Fibroblast of pulmonary artery (primary cell): ENCODE measurements at places on chromosomes 7 and 10.

DNA sequence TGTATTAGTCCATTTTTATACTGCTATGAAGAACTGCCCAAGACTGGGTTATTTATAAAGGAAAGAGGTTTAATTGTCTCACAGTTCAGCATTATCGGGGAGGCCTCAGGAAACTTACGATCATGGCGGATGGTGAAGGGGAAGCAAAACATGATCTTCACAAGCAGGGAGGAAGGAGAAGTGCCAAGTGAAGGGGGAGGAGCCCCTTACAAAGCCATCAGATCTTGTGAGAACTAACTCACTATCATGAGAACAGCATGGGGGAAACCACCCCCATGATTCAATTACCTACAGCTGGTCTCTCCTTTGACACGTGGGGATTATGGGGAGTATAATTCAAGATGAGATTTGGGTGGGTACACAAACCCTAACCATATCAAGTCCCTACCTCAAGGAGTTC lies 85.4 kb downstream of the JAZF1 start:
- DNase-seq: no peak

- DNase-seq: peak; percentile 80
These were observed 57.4 kb downstream of the PPP1R17 start for GRCh38 chr7:31744294-31744874.

DNA sequence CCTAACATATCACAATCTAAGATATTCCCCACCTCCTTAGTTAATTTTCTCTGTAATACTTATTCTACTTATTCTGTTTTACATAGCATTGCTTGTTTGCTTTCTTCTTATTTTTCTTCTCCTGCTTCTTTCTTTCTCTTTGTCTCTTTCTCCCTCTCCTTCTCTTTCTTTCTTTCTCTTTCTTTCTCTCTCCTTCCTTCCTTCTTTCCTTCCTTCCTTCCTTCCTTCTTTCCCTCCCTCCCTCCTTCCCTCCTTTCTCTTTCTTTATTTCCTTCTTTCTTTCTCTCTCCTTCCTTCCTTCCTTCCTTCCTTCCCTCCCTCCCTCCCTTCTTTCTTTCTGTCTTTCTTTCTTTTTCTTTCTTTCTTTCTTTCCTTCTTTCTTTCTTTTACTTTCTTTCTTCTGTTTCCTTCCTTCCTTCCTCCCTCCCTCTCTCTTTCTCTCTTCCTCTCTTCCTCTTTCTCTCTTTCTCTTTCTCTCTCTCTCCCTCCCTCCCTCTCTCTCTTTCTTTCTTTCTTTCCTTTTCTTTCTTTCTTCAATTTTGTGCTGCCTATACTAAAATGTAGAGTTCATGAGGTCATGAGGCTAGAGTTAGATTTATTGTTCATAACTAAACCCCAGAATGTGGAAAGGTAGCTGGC lies 445.4 kb downstream of the GATA3 start:
- DNase-seq: no peak

GRCh38 chr10:111281516-111281915 lies 204.7 kb downstream of the ADRA2A start:
- DNase-seq: no peak

GRCh38 chr10:34437906-34438305 lies 377.2 kb downstream of the PARD3 start:
- DNase-seq: no peak

GRCh38 chr7:94481279-94481678 lies 28.3 kb upstream of the CASD1 start:
- DNase-seq: no peak

DNA sequence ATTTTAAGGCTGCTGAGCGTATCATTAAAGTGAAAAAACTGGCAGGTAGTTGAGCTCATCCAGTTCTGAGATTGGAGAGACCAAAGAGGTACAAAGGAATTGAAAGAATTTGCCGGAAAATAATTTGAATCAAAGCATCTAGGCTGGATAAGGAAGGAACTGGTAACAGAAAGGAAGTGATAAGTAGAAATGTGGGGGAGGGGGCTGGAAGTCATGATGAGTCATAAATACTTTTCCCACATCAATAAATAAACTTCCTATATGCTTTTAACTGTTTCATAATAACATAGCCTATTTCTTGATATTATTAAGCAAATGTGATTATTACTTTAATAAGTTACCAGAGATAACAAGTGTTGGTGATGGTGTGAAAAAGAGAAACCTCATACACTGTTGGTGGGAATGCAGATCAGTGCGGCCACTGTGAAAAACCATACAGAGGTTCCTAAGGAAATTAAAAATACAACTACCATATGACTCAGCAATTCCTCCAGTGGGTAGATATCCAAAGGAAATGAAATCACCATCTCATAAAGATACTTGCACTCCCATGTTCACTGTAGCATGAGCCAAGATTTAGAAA lies 27.0 kb downstream of the ZNF438 start:
- peak; percentile 95 for DNase-seq

DNA sequence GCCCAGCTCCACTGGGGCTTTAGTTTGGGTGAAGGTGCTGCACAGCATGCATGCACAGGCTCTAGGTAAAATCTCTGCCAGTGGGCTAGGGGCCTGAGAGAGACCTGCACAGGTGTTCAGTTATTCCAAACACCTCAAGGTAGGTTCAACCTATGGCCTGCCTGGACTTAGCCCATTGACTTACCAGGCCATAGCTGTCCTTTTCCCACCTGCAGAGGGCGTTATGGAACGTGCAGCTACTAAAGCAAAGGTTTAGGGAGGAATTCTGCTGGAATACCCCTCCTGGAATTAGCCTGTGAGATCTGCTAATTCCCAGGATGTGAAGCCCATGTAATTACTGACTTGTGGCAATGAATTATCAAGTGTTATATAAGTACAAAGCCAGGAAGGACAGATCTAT lies 3.6 kb downstream of the VWC2 start:
- no peak for DNase-seq

- no peak for DNase-seq
These were observed 3.9 kb upstream of the GPRIN2 start for GRCh38 chr10:46560381-46560780.

DNA sequence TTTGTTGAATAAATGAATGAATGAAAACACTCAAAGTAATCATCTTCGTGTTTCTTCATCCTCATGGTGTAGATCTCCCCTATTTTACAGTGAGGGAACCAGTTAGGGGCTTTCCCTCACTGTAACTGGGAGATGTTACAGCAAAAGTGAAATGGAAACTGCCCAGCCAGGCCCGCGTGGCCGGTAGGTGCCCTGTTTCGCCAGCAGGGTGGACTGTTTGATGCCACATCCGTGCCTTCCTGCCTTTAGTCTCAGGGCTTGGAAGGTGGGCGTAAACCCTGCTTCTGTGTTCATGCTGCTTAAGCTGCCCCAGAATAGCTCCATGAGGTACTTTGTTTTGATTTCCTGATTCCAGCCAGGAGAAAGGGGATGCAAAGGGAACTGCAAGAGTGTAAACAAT lies 268.8 kb downstream of the PLXNA4 start:
- DNase-seq: no peak

GRCh38 chr7:25579778-25580075 lies 351.4 kb upstream of the NPVF start:
- DNase-seq: no peak

- no peak for DNase-seq
These were observed 34.2 kb upstream of the DDC start for GRCh38 chr7:50599385-50599784.

DNA sequence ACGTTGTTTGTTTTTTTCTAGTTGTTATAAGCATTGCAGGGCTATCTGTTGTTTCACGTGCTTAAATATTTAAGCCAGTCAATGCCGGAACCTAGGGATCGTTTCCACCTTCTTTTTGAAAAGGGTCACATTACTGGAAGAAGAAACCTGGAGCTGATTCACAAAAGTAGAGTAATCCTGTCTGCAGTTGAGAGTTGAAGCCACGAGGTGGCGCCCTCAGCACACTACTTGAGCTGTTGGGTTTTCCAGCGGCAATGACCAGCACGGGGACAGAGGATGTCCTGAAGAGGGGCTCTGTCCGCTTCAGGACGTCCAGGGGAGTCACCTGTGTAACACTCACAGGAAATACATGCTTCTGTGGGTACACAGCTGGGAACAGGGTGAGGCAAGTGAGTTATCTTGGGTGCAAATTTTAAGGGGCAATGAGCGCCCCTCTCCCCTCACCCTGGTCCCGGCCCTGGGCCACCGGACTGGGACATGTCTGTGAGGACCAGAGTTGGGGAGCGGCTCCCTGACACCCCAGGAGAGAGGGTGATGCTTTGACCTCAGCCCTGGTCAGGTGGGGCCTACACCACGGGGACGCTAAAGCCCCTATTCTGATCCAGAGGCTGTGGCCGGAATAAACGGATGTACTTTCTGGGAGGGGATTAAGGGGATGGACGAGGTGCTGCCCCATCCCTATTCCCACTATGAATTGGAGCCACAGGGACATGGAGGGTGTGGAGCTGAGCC lies 26.3 kb upstream of the WDFY4 start:
- DNase-seq: peak; percentile 73

- DNase-seq: peak; percentile 69
These were observed 74.7 kb downstream of the FRMPD2 start for GRCh38 chr10:48199580-48200377.

DNA sequence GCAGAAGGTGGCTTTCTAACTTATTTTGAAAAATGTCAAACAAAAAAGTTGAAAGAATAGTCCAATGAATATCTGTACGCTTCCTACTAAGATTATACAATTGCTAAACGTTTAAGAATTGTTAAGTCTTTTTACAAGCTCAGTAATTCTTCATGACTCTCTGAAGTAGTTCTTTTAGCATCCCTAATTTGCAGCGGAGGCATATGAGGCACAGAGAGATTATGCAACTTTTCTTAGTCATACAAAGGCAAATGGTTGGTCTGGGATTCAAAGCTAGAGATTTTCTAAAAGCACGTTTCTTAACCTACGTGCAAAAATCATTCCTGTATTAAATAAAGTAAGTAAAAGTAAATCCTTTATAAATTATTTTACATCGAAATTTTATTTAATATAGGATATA lies 254.2 kb downstream of the MAGI2 start:
- DNase-seq: peak; percentile 4

GRCh38 chr7:101586078-101586905 lies 42.8 kb downstream of the MYL10 start:
- no peak for DNase-seq

GRCh38 chr10:102342458-102342857 lies 53.0 kb upstream of the NFKB2 start:
- no peak for DNase-seq

DNA sequence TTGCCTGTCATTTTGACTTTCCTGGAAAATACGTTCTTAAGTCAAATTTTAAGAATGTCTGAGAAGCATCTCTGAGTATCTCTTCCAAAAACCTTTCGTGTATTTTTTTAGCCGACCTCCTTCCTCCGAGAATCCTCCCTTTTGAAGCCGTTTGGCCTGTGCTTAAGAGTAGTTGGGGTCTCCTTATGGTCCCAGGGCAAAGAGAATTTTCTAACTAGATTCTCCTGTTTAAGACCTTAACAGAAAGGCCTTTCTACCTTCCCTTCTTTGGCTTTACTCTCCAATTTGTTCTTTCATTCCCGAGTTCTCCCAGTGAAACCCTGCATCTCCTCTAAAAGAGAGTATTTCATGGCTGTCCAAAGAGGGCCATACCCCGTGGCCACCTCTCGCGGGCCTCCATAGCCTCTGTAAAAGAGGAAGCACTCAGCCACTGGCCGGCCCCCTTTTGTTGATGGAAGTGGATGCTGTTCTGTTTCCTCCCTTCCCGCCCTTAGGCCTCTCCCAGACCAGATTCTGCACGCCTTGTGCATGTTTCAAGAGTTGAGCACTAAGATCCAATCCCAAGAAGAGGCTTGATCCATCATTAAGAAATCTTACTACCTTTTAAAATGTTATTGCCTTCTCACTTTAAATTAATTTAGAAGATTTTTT lies 6.6 kb upstream of the FEZF1 start:
- DNase-seq: no peak

GRCh38 chr7:157979636-157980340 lies 607.8 kb downstream of the PTPRN2 start:
- no peak for DNase-seq

DNA sequence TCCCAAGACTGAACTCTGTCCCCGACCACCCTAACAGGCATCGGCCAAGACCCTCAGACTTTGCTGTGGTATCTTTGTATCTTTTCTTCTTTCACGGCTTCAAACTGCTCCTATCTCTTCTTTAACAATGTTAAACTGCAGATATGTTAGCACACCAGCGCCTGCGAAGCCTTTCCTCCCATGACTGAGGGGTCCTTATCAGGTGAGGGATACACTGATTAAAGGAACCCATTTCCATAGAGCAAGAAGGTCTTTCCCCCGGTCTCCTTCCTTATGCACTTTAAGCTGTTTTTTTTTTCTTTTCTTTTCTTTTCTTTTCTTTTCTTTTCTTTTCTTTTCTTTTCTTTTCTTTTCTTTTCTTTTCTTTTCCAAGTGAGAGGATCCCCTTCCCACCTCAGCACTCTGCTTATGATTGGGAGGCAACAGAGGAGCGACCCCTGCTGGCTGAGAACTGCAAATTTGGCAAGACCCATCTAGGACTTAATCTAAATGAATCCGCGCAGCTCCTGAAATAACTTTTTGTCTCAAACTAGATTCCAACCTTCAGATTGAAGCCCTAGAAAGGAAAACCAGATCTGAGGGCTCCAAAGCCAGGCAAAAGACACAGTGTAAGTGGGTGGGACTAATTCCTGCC lies 109.9 kb downstream of the ITGB8 start:
- peak; percentile 72 for DNase-seq

GRCh38 chr7:120862987-120863590 lies 5.1 kb upstream of the TSPAN12 start:
- no peak for DNase-seq

GRCh38 chr7:44150466-44150832 lies 9.3 kb upstream of the MYL7 start:
- DNase-seq: no peak

DNA sequence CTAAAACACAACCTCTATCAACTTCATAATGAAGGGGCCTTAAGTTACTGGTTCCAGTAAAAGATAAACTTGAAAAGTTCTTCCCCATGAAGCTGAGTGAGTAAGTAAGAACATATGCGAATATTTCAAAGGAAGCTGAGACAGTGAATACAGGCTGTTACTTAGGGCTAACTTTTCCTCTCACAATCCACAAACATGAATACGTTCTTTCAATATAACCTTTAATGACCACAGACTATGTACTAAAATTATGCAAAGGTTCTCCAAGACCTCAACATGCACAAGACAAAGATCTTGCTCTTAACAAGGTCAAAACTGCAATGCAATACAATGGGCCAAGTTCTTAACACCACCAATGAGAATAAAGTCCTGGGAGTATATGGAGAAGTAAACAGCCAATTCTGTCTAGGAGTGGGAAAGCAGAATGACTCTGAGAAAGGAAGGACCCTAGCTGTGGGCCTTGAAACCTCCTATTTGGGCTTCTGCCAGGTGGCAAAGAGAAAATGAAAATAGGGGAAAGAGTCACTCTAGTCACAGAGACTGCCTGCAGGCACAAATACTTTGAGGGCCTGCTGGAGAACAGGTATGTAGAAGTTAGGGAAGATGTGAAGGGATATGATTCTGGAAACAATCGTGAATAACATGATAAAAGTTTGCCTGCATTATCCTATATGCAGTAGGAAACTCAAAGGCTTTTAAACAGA lies 43.7 kb downstream of the OSBPL3 start:
- no peak for DNase-seq

GRCh38 chr10:60140651-60141632 lies 234.6 kb upstream of the CCDC6 start:
- peak; percentile 51 for DNase-seq

- DNase-seq: peak; percentile 76
These were observed 10.8 kb upstream of the SLC25A28 start for GRCh38 chr10:99630991-99631390.

- DNase-seq: peak; percentile 71
These were observed 123.7 kb downstream of the MPP7 start for GRCh38 chr10:28179006-28179742.
